ENCODE measurements at places on chromosomes 4 and X.

DNA sequence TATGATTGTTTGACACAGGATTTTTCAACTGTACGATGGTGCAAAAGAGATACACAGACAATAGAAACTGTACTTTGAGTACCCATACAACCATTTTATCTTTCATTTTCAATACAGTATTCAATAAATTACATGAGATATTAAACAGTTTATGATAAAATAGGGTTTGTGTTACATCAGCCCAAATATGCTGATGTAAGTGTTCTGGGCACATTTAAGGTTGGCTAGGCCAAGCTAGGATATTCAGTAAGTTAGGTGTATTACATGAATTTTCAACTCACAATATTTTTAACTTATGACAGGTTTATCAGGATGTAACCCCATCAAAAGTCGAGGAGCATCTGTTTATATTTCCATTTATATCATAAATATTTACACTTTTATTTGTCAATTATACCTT, 42.9 kb upstream of the PLS3 start:
- no peak for DNase-seq

GRCh38 chr4:41943506-41943905, 8.3 kb downstream of the TMEM33 start:
- no peak for DNase-seq

- no peak for DNase-seq
Observed at GRCh38 chr4:17823871-17824669, 13.3 kb downstream of the NCAPG start.

DNA sequence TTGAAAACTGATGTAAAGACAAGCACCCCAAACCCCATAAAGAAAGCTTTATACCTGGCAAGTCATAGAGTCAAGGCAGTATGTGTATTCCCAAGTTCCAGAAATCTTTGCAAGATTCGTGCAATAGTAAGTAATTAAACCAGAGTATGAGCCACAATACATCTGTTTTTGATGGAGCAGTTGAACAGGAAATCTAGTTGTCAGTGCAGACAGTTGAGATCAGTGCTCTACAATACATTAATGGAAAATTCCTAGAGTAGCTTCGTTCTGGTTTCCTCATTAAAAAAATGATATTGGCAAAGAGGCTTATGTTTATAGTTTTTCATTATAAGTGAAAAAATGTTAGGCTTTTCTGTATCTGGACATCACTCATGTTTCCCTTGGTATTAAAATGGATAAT, 575.3 kb downstream of the TRIML1 start:
- no peak for DNase-seq

GRCh38 chr4:27176400-27176799, 315.8 kb downstream of the STIM2 start:
- DNase-seq = no peak

DNA sequence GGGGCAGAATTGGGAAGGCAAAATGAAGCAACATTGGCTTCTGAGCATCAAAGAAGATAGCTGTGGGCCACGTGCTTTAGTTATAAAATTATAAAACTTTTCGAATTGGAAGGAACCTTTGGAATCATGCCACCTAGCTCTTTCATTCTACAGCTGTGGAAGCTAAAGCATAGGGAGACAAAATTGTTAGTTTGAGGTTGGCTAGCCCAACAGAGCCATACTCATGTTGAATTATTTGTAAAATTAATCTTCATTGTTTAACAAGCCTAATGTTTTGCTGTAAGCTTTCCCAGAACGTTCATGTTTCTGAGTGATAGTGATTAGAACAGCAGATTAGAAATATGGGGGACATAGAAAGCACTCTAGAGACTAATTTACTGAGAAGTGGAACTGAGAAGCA, 35.9 kb downstream of the HHIP start:
- DNase-seq = no peak

GRCh38 chr4:82419451-82419850, 10.8 kb downstream of the HNRNPDL start:
- DNase-seq = no peak

- no peak for DNase-seq
Observed at GRCh38 chrX:9606971-9607370, 142.1 kb downstream of the TBL1X start.

- peak; percentile 49 for DNase-seq
Observed at GRCh38 chr4:2042204-2042946, 16.8 kb upstream of the NAT8L start.

GRCh38 chr4:26424838-26425237, 65.4 kb downstream of the CCKAR start:
- DNase-seq = no peak

- peak; percentile 74 for DNase-seq
Observed at GRCh38 chr4:40325406-40326019, 9.6 kb upstream of the CHRNA9 start.

DNA sequence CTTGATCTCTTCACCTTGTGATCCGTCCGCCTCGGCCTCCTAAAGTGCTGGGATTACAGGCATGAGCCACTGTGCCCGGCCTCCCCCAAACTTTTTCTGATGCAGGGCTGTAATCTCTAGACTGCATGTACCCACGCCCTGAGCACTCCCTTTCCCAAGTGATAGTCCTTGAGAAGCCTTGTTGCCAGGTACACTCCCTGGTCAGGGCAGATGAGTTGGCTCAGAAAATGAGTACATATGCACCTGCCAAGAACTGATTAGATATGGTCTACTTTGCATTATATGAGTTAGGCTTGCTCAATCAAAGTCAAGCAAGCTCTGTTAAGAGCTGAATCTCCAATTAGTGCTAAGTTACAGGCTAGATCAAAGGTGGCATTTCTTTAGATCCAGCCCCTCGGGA, 20.3 kb downstream of the APOO start:
- DNase-seq = no peak

DNA sequence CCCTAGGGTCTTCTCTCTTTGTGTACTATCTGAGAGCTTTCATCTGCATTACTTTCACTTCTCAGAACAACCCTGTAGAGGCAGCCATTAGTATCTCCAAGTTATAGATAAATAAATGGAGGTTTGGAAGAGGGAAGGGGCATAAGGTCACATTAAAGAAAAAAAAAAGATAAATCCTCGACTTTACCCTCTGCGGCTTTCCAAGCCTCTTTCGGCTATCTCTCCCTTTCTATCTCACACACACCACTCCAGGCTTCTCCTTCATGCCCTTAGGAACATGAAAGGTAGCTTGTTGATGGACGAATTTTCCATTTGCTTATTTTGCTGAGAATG, 660 bp upstream of the ARHGEF9 start:
- no peak for DNase-seq

- DNase-seq = no peak
Observed at GRCh38 chr4:108168160-108168670, 517 bp downstream of the LEF1 start.

DNA sequence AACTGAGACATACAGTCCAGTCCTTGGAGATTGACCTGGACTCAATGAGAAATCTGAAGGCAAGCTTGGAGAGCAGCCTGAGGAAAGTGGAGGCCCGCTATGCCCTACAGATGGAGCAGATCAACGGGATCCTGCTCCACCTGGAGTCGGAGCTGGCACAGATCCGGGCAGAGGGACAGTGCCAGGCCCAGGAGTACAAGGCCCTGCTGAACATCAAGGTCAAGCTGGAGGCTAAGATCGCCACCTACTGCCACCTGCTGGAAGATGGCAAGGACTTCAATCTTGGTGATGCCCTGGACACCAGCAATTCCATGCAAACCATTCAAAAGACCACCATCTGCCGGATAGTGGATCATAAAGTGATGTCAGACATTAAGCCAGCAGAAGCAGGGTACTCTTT, 20.4 kb upstream of the FRMPD3 start:
- no peak for DNase-seq

DNA sequence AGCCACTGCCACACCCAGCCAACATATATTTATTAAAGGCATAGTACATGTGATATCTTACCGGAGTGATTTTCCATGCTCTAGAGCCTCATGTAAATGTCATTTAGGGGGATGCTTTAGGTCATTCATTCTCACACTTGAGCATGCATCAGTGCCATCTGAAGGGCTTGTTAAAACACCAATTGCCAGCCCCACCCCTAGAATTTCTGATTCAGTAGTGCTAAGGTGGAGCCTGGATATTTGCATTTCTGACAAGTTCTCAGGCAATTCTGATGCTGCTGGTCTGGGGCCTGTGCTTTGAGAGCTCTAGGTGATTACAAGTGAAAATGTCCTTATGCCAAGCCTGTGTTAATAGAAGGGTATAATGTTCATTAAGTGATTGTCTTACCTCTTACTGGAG, 107.7 kb downstream of the PHEX start:
- DNase-seq = no peak

DNA sequence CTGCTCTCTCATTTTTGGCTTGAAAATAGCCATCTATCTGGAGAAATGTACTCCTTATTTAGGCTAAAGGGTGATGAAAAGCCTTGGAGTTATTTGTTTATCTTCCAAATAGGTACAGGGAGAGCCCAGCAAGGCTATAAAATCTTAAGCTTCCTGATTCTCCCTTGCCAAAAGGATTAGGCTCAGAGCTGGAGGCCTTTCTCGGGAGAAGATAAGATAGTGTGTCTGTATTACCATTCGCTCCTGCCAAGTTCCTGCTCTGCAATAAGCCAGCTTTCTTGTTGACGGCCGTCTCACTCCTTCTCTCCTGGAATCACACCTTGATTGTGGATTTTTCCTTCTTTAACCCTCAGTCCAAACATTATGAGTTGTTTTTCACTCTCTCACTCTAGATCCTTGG, 171.8 kb upstream of the TTC29 start:
- no peak for DNase-seq

DNA sequence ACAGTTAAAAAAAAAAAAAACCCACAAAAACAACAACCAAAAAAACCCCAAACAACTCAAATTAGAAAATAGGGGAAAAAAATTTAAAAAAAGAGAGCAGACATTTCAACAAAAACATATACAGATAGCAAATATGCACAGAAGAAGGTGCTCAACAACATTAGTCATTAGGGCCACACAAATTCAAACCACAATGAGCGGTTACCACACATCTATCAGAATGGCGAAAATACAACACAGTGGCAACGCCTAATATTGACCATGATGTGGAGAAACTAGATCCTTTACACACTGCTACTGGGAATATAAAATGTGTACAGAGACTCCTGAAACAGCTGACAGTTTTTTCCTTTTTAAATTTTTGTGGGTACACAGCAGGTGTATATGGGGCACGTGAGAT, 19.4 kb downstream of the LYAR start:
- DNase-seq = no peak

DNA sequence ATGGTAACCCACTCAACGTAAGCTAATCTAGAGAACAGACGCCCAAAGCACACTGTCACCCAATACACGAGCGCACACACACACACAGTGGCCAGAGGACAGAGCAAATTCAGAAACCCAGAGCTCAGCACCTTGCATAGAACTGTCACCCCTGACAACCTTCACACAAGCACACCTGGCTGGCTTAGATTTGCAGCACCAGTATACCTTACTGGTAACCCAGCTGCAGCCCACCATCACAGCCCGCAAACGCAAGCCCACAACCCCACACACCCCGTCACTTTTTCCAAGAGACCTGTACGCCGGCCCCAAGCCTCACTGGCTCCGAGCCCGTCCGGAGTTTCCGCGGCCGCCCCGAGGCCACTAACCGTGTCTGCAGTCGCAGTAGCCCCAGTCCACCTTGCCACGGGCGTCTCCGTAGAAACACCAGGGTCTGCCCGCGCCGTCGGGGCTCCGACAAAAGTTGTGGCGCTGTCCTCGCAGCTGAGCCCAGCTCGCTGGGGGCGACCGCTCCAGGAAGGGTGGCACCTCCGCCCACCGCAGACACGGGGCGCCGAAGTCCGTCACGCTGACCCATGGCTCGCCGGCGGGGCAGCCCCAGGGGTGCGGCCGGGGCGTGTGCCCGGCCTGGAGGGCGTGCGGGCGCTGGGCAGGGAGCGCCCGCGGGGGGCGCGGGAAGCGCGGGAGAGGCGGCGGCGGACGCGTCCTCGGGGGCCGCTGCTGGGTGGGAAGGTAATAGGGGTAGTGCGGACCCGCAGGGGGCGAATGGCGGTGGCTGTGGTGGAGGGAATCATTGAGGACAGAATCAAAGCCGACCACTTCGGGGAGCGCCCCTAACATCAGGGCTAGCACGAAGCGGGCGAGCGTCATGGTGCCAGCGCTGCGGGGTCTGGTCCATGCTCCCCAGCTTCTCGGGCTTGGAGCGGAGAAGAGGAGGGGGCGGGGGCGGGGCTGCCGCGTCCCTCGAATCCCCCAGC, 664 bp downstream of the PRSS12 start:
- no peak for DNase-seq

DNA sequence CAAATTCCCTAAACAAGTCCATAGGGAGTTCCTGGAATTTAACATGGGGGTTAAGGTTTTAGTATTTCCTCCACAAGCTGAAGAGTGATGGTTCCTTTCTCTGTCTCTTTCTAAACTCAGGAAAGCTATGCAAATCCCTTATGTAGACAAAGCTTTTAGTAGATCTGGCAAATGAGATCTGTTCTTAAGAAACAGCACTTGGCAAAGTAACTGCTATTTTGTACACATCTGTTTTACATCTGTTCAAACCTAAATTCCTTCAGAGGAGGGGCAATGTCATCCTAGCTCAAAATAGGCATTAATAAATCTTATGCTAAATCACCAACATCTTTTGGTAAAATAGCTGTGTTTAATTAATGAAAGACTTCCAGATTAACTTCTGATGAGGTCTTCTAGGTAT, 137.8 kb upstream of the TBC1D9 start:
- no peak for DNase-seq

DNA sequence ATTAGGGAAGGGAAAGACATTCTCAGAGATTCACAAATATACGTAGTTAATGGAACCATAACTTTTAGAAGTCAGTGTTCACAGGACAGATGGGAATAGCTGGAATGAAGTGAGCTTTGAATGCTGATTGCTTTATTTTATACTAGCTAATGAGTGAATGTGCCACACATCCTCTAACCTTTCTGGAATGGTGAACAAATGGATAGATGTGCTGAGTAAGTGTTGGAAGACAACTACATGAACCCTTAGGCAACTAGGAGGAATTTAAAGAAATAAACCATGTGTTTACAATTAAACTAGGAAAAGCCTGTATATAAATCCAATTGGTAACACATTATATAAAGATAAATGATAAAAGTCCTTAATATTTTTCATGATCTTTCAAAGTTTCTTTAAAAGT, 91.6 kb upstream of the LIMCH1 start:
- DNase-seq = no peak

DNA sequence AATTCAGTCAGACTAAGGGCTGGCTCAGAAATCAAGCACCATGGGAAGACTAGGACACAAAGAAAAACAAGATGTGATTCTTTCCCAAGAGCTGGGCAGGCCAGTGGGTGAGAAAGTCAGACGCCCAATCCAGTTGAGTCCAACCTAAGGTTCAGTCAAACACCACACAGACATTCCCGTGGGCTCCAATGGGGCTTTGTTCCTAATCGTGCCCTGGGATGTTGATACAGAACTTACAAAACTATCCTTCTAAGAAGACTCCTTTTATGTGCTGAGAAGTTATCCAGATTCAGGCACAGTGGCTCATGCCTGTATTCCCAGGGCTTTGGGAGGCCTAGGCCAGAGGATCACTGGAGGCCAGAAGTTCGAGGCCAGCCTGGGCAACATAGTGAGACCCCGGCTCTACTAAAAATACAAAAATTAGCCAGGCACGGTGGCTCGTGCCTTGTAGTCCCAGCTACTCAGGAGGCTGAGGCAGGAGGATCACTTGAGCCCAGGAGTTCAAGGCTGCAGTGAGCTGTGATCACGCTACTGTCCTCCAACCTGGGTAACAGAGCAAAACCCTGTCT, 3.7 kb downstream of the BLOC1S4 start:
- DNase-seq = no peak

- peak; percentile 33 for DNase-seq
Observed at GRCh38 chrX:129779747-129780146, at the start of gene SASH3. SASH3 (plus strand) TSS chrX:129779949; CDS start chrX:129780098, 149 bp downstream.

GRCh38 chrX:43861750-43862149, 20.5 kb downstream of the MAOB start:
- DNase-seq = peak; percentile 30
